ENCODE measurements at places on chromosomes 7 and 10. TPM values are rescaled to one million over a fixed set of nuclear protein-coding genes. Genes with fewer than 3 reads are reported as not detected.

ADRB1 gene
- total RNA-seq: 0.42 TPM

THSD7A gene
- total RNA-seq: 1.6 TPM

HOXA7 gene
- total RNA-seq: 0.54 TPM

AMPH gene
- 5.3 TPM for total RNA-seq

TEX47 gene
- total RNA-seq: not detected

NUTM2E gene
- total RNA-seq: not detected

WDR86 gene
- not detected for total RNA-seq

NUDT5 gene
- total RNA-seq: 53.9 TPM

COL1A2 gene
- total RNA-seq: 1,117 TPM

ELMO1 gene
- 72.2 TPM for total RNA-seq

BBS9 gene
- 23.0 TPM for total RNA-seq

C7orf57 gene
- total RNA-seq: not detected

KIFBP gene
- total RNA-seq: 45.1 TPM

CAMK2B gene
- 2.8 TPM for total RNA-seq

GBX1 gene
- total RNA-seq: not detected

NRAP gene
- not detected for total RNA-seq

CCL24 gene
- total RNA-seq: not detected

SFRP5 gene
- 1.8 TPM for total RNA-seq

WASHC2A gene
- total RNA-seq: 33.7 TPM

CYP3A7 gene
- total RNA-seq: not detected

GJD4 gene
- total RNA-seq: not detected

TRIM4 gene
- 35.2 TPM for total RNA-seq

CDHR1 gene
- total RNA-seq: 0.14 TPM

ATP6V1F gene
- total RNA-seq: 96.0 TPM

NYAP1 gene
- total RNA-seq: 0.95 TPM

C10orf90 gene
- not detected for total RNA-seq

TWIST1 gene
- 14.2 TPM for total RNA-seq

ACSL5 gene
- 16.7 TPM for total RNA-seq

CLDN4 gene
- total RNA-seq: not detected

SLC18A3 gene
- total RNA-seq: not detected

COL28A1 gene
- total RNA-seq: 3.0 TPM

CNPY1 gene
- total RNA-seq: not detected

TRPV5 gene
- not detected for total RNA-seq

OR2A12 gene
- total RNA-seq: not detected

ASIC3 gene
- 2.0 TPM for total RNA-seq

ERVW-1 gene
- not detected for total RNA-seq

ITGA8 gene
- total RNA-seq: 1,173 TPM

GARIN1A gene
- total RNA-seq: 2.3 TPM

EBLN1 gene
- not detected for total RNA-seq

PCGF6 gene
- total RNA-seq: 13.8 TPM
